Activated CD4-positive, alpha-beta T cell treated with anti-CD3 and anti-CD28 coated beads for 48 hours (primary cell): ENCODE measurements at places on chromosomes 5 and 9.
A peak's percentile ranks its signal among the peaks of the same experiment; 100 is the strongest.

GRCh38 chr5:158801893-158802292, 297.8 kb downstream of the EBF1 start:
- no peak for DNase-seq

DNA sequence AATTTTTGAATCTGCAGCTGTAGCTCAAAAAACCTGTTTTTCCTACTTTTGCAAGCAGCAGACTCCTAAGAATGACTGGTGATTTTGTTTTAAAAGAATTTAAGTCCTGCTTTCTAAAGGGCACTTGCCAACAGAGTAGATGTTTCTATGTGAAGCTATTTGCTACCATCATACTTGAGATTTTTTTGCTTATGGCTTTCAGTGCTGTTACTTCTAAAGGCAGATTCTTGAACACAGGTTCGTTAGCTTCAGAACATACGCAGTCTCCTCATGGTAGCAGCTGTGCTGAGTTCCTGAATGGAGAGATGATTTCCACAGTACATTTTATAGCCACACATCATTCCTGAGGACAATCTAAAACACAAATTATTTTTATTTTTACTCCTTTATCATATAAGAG, 24.4 kb upstream of the ELL2 start:
- no peak for DNase-seq

GRCh38 chr5:41863871-41864486, 6.2 kb downstream of the OXCT1 start:
- DNase-seq = no peak

DNA sequence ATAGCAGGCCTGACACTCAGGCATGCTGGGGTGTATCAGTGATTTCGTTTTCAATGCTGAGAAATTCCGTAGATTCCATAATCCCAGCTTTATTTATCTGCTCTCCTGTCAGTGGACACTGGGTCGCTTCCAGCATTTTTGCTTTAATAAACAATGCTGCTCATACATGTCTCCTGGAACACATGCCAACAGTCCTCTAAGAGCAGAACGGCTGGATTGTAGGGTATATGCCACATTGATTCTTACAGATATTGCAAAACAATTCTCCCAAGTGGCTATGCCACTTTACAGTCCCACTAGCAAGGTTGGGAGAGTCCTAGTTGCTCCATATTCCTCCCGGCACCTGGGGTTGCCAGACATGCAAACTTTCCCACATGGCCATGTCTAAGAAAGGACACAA, 81.9 kb downstream of the RAPGEF1 start:
- no peak for DNase-seq

DNA sequence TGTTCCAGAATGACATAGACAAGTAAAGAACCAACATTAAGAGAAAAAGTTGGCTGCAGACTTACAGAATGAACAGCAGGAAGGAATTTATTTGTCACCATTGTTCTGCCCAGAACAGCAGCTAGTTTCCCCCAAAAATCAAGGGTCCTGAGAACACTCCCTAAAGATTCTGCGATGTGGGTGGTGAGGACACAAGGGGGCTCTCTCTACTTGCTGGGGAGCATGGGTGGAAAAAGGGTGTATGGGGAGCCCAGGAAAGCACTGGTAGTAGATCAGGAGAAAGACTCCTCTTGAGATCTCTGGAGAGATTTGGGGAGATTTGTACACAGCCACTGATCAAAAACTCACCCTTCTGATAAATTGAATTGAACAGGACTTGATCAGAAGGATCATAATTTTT, 316.5 kb downstream of the KCTD16 start:
- DNase-seq = no peak

- DNase-seq = no peak
Measured at GRCh38 chr9:38042626-38043357, 26.2 kb downstream of the SHB start.

GRCh38 chr5:172777881-172778814, 7.2 kb upstream of the DUSP1 start:
- no peak for DNase-seq

DNA sequence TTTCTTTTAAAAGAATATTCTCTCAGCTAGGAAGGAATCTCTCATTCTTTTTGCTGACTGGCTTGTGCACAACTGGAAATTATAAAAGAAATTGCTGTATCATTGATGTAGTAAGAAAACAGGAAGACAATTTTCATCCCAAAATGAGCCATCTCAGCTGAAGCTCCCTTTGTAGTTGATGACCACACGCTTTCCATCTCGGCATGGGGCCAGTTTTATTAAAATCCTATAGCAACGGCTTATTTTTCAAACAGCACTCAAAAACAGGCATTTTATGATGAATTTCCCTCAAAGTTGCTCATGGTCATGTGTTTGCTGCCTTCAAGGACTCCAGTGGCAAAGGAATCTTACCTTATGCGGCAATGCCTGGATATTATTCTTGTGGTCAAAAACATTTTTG, 62.4 kb upstream of the GLIS3 start:
- DNase-seq = no peak

DNA sequence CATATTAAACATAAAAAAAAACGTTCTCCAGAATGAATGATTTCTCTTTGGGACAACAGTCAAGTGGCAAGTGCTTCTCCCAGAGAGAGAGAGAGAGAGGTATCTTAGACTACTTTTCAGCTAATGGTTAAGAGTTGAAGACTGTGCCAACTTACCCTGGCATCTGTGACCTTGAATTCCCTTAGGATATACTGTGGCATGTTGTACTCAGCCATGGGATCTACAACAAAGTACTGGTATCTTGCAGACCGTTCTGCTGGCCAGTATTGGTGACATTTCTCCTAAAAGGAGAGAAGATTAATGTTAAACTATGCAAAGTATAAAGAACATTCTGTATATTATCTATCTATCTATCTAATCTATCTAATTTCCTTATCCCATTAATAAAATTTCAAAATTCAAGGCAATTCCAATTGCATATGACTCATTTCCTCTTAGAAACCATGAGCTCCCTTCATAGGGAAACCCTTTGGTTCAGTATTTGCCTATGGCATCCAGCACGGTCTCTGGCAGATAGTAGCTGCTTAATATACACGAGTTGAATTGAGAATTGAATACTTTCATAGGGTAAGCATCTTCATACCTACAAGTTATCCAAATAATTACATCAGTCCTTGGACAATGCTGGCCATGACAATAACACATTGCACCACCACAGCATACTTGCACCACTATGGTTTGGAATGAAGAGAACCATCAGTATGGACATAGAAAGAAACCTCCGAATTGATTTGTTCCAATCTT, 539.4 kb upstream of the DMAC1 start:
- no peak for DNase-seq

DNA sequence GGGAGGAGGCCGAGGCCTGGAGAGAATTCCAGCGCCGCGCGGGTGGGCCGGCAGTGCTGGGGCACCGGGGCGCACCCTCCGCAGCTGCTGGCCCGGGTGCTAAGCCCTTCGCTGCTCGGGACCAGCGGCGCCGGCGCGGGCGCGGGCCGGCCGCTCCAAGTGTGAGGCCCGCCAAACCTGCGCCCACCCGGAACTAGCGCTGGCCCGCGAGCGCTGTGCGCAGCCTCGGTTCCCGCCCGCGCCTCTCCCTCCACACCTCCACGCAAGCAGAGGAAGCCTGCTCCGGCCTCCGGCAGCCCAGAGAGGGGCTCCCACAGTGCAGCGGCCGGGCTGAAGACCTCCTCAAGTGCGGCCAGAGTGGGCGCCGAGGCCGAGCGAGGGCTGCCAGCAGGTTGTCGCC, 7.7 kb upstream of the SRFBP1 start:
- DNase-seq = no peak

DNA sequence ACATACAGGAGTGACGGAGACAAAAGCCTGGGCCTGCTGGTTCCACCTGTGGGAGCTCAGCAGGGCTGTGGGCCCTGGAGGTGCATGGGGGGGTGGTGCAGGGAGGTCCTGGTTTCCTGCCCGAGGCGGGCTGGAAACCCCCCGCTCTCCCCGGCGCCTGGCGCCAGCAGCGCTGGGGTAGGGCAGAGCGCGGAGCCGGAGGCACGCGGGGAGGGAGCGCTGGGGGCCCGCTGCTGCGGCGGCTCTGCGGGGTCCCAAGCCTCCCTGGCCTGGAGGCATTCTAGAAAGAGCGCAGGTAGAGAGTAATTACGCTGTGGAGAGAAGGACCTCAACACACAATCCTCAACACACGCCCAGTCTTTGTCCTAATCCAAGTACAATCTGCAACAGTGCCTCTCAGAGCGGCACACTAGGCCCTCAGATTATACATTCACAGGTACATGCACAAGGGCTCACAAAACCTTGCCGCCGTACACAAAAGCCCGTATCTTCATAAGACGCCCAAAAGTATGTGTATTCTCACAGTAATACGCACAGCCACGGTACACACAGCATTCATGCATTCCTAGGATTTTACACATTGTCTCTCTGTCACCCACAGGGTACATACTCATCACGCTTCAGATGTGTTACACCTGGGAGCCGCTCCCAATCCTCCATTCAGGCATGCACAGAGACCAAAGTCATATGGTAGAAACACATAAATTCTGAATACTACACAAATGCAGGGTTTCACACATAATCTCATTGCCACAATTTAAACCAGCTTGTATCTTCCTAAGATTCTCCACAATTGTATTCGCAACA, 2.1 kb upstream of the HAND1 start:
- no peak for DNase-seq

GRCh38 chr9:123401879-123402513, 46.0 kb downstream of the CRB2 start:
- peak; percentile 35 for DNase-seq

DNA sequence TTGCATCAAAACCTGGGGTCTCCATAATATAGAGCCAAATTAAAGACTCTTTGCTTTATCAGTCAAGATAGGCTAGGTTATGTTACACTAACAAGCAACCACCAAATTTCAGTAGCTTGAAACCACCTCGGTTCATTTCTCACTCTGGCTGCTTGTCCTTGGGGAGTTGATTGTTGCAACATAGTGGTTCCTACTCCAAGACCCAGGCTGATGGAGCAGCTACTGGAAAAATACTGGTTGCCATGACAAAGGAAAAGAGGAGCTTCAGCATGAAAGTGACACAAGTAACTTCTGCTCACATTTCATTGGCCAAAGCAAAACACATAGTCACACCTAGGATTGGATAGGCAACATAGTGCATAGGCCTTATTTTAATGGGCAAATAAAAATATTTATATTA, 18.5 kb upstream of the RCL1 start:
- no peak for DNase-seq

GRCh38 chr9:100058699-100059579, 39.9 kb downstream of the ERP44 start:
- no peak for DNase-seq
